ENCODE measurements at places on chromosomes 16 and 17. TPM values are rescaled to one million over a fixed set of nuclear protein-coding genes. Genes with fewer than 3 reads are reported as not detected.

The KRTAP4-4 gene
- total RNA-seq = not detected

- DNase-seq = no peak
- peaks cover 63% of the 10 kb centered on the region for H3K4me1 ChIP-seq
- H3K36me3 ChIP-seq = peaks cover 21% of the 10 kb centered on the region
Observed at GRCh38 chr17:78357177-78357586, 2.7 kb downstream of the SOCS3 start.

DNA sequence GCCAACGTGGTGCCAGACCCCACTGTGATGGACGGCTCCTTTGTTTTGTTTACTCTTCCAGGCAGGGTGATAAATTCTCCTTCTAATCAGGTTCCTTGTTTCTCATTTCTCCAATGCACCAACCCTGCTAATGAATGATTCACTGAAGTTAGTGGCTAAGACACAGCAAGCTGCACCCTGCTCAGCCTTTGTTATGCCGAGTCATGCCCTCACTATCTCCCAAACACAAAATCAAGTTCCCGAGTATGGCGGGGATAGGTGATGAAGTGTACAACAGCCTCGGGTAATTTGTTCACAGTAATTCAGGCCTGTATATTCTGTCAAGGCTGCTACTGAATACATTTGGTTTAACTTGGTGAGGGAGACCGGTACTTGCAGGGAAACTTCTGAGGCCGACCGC, 83.8 kb upstream of the HS3ST4 start:
- DNase-seq = no peak
- H3K4me3 ChIP-seq = no peak overlapping the region
- no peaks in the 10 kb centered on the region for H3K36me3 ChIP-seq
- H3K4me1 ChIP-seq = no peaks in the 10 kb centered on the region

The MYH13 gene
- total RNA-seq = not detected

DNA sequence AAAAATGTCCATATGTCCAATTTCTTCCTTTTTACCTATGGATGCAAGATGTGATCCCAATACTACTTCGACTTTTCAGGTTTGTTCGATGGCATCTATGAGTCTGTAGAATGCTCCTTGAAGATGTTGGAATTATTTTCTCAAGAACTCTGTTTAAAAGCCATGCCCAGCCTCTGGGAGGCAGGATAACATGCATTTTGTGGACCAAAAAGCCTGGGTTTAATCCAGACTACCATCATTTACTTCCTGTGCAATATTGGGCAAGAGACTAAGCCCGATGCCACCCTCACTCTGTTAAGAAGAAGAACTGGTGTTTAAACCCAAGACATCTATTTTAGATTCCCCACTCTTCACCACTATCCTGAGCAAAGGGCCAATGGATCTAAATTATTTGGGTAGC, 42.8 kb upstream of the SALL1 start:
- H3K36me3 ChIP-seq = no peaks in the 10 kb centered on the region
- H3K27ac ChIP-seq = no peak overlapping the region
- no peaks in the 10 kb centered on the region for H3K4me1 ChIP-seq

The KRT15 gene
- total RNA-seq = not detected

The HNF1B gene
- not detected for total RNA-seq

The HOXB6 gene
- total RNA-seq = not detected

All from CD4-positive, alpha-beta memory T cell (primary cell).